ENCODE measurements at places on chromosomes 3 and 15.

GRCh38 chr3:193292386-193292785 is 51.4 kb downstream of the PLAAT1 start:
- no peak overlapping the region for H3K4me3 ChIP-seq
- H3K27me3 ChIP-seq, result no peaks in the 10 kb centered on the region
- no peak overlapping the region for H3K27ac ChIP-seq
- no peaks in the 10 kb centered on the region for H3K36me3 ChIP-seq
- no peaks in the 10 kb centered on the region for H3K4me1 ChIP-seq

- no peak for DNase-seq
- no peaks in the 10 kb centered on the region for H3K4me1 ChIP-seq
- H3K27me3 ChIP-seq, result no peaks in the 10 kb centered on the region
- H3K27ac ChIP-seq, result no peak overlapping the region
Observed at GRCh38 chr15:67735896-67736295, 89.4 kb upstream of the SKOR1 start.

DNA sequence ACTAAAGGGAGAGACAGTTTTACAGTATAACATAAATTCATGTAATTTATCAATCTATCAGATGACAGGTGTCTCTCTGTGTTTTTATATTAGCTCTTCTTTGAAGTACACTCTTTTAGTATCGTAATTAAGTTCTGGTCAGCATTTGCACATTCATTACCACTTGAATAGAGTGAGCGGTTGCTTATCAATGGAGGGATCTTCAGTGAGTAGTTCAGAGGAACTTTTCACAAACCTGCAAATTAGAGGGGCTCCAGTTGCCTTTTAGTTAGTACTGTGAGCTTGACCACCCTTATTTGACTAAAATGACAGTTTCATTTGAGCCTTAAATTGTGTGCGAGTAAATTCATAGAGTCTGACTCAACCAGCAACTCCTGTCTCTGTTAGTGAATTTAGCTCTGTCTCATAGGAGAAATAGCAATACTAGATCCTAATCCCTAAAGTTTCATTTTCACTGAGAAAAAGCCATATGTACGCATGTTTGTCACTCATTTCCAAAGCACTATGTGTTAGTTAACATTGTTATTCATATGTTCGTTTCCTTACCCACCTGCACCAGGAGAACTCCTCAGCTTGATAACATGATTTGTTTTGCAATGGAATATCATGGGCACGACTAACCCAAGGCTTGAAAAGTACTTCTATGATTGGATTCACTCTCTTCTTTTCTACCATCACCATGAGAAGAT is 57.5 kb upstream of the ZBED2 start:
- no peaks in the 10 kb centered on the region for H3K27me3 ChIP-seq
- no peak overlapping the region for H3K4me3 ChIP-seq
- DNase-seq, result no peak
- H3K4me1 ChIP-seq, result no peaks in the 10 kb centered on the region
- H3K36me3 ChIP-seq, result no peaks in the 10 kb centered on the region
- no peak overlapping the region for H3K27ac ChIP-seq

DNA sequence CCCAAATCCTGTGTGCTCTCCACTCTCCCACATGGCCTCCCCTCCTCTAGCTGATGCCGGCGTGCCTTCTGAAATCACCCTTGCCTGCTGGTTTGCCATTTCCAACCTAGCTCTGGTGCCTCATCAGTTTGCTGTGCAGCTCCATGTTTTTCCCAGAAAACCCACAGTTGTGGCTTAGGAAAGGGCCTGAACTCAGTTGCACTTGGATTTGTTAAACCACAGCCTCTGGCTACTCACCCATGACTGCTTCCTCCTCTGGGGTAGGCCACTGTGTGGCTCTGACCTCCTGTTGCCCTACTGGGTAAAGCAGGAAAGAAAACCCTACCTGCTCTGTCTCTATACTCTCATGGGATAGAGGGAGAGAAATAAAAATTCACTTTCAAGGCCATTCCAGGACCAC is 97.3 kb downstream of the DAPK2 start:
- H3K4me3 ChIP-seq, result no peak overlapping the region
- H3K27ac ChIP-seq, result no peak overlapping the region
- no peaks in the 10 kb centered on the region for H3K36me3 ChIP-seq
- DNase-seq, result no peak

GRCh38 chr3:166897811-166898210 is 482.3 kb downstream of the ZBBX start:
- H3K27ac ChIP-seq, result no peak overlapping the region
- no peaks in the 10 kb centered on the region for H3K36me3 ChIP-seq
- no peak for DNase-seq
- H3K4me1 ChIP-seq, result no peaks in the 10 kb centered on the region
- no peaks in the 10 kb centered on the region for H3K27me3 ChIP-seq

- peak; percentile 36 for DNase-seq
- H3K27me3 ChIP-seq, result no peaks in the 10 kb centered on the region
- H3K36me3 ChIP-seq, result no peaks in the 10 kb centered on the region
- H3K4me1 ChIP-seq, result peaks cover 22% of the 10 kb centered on the region
- no peak overlapping the region for H3K27ac ChIP-seq
Observed at GRCh38 chr3:128787256-128788253, 61.6 kb downstream of the RAB7A start.

DNA sequence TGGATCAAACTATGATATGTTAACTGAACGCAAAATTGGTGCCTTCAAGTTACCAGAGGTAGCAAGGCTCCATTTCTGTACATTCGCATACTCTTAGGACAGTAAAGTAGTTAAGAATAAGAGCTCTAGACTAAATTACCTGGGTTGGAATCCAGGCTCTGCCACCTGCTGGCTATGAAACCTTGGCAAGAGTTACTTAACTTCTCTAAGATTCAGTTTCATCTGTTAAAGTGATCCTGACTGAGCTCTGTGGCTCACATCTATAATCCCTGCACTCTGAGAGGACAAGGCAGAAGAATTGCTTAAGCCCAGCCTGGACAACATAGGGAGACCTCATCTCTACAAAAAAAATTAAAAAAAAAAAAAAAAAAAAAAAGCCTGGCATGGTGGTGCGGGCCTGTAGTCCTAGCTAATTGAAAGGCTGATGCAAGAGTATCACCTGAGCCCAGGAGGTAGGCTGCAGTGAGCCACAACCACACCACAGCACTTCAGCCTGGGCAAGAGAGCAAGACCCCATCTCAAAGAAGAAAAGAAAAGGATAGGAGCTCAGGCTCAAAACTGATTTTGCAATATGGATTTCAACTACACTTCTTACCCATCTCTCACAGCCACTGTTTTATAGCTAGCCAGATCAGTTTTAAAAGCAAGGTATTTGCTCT is 21.3 kb downstream of the GSK3B start:
- H3K27me3 ChIP-seq, result no peaks in the 10 kb centered on the region
- no peak overlapping the region for H3K4me3 ChIP-seq
- peaks cover 52% of the 10 kb centered on the region for H3K4me1 ChIP-seq
- H3K36me3 ChIP-seq, result no peaks in the 10 kb centered on the region
- H3K27ac ChIP-seq, result no peak overlapping the region
- peak; percentile 30 for DNase-seq

DNA sequence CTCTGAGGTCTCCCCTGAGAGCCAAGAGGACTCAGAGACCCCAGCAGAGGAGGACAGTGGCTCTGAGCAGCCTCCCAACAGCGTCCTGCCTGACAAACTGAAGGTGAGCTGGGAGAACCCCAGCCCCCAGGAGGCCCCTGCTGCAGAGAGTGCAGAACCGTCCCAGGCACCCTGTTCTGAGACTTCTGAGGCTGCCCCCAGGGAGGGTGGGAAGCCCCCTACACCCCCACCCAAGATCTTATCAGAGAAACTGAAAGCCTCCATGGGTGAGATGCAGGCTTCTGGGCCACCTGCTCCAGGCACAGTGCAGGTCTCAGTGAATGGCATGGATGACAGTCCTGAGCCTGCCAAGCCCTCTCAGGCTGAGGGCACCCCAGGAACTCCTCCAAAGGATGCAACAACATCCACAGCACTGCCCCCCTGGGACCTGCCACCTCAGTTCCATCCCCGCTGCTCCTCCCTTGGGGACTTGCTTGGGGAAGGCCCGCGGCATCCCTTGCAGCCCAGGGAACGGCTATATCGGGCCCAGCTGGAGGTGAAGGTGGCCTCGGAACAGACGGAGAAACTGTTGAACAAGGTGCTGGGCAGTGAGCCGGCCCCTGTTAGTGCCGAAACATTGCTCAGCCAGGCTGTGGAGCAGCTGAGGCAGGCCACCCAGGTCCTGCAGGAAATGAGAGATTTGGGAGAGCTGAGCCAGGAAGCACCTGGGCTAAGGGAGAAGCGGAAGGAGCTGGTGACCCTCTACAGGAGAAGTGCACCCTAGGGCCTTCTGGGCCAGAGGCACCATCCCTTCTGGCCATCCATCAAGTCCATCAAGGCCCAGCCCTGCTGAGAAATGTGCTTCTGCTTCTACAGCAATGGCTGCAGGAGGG is 23.6 kb downstream of the PLEKHO2 start:
- no peaks in the 10 kb centered on the region for H3K36me3 ChIP-seq
- no peaks in the 10 kb centered on the region for H3K27me3 ChIP-seq
- no peak for DNase-seq
- H3K4me3 ChIP-seq, result no peak overlapping the region
- H3K27ac ChIP-seq, result peak overlapping the region; percentile 57

DNA sequence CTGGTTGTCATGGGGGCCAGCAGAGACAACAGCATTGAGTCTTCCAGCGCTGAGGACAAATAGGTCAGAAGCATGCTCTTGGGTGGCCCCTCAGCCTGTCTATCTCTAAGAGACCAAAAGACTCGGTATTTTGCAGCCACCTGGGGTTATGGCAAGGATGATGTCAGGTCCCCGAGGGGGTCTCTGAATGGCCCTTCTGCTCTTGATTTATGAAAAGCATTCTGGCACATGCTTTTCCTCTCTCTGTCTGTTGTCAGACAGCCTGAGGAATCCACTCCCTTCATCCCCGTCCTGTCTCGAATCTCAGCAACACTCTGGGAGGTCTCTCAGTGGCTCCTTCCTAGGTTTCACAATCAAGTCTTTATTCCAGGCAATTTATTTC is 156.6 kb upstream of the RGMA start:
- no peaks in the 10 kb centered on the region for H3K4me1 ChIP-seq
- H3K4me3 ChIP-seq, result no peak overlapping the region
- H3K27ac ChIP-seq, result no peak overlapping the region
- no peak for DNase-seq
- H3K36me3 ChIP-seq, result no peaks in the 10 kb centered on the region
- H3K27me3 ChIP-seq, result no peaks in the 10 kb centered on the region

- no peak overlapping the region for H3K4me3 ChIP-seq
- no peaks in the 10 kb centered on the region for H3K27me3 ChIP-seq
- no peak for DNase-seq
- no peaks in the 10 kb centered on the region for H3K4me1 ChIP-seq
- no peak overlapping the region for H3K27ac ChIP-seq
Observed at GRCh38 chr3:161794551-161794950, 297.9 kb downstream of the OTOL1 start.

Measured in transverse colon (tissue), 4 donors.